ENCODE measurements at places on chromosomes 16 and 17. TPM values are rescaled to one million over a fixed set of nuclear protein-coding genes. Genes with fewer than 3 reads are reported as not detected.

CACNG3 gene
- not detected for total RNA-seq

CAPNS2 gene
- 29.2 TPM for total RNA-seq

MLKL gene
- 6.3 TPM for total RNA-seq

LSM12 gene
- total RNA-seq: 20.3 TPM

SMIM22 gene
- 9.0 TPM for total RNA-seq

C16orf46 gene
- total RNA-seq: 0.26 TPM

SLC13A5 gene
- 0.38 TPM for total RNA-seq

OMG gene
- not detected for total RNA-seq

GAN gene
- 23.4 TPM for total RNA-seq

SEPHS2 gene
- 17.4 TPM for total RNA-seq

IRX3 gene
- 2.1 TPM for total RNA-seq

ABI3 gene
- not detected for total RNA-seq

SOST gene
- total RNA-seq: not detected

HAGHL gene
- 33.2 TPM for total RNA-seq

ABCC12 gene
- not detected for total RNA-seq

CA4 gene
- not detected for total RNA-seq

TP53TG3B gene
- not detected for total RNA-seq

AOC2 gene
- 0.79 TPM for total RNA-seq

IGSF6 gene
- 0.26 TPM for total RNA-seq

CIITA gene
- total RNA-seq: 0.13 TPM

AIPL1 gene
- under 0.01 TPM for total RNA-seq

DPEP3 gene
- not detected for total RNA-seq

MC1R gene
- total RNA-seq: 1.6 TPM

KRT40 gene
- total RNA-seq: not detected

SRR gene
- 10.5 TPM for total RNA-seq

MPV17L gene
- 0.13 TPM for total RNA-seq

CKLF gene
- total RNA-seq: 17.7 TPM

TMEM88 gene
- total RNA-seq: 0.64 TPM

ARHGAP44 gene
- 1.7 TPM for total RNA-seq

CMTM2 gene
- total RNA-seq: not detected

BAIAP3 gene
- total RNA-seq: 0.26 TPM

SUPT4H1 gene
- total RNA-seq: 52.1 TPM

SPATA32 gene
- not detected for total RNA-seq

KREMEN2 gene
- 1.2 TPM for total RNA-seq

OTOA gene
- not detected for total RNA-seq
